ENCODE measurements at places on chromosomes 1 and 21. TPM values are rescaled to one million over a fixed set of nuclear protein-coding genes. Genes with fewer than 3 reads are reported as not detected.

- no peak for DNase-seq
Observed at GRCh38 chr1:107668762-107669161, 296.2 kb downstream of the VAV3 start.

The LMOD1 gene
- not detected for total RNA-seq

The KCNJ6 gene
- not detected for total RNA-seq

- no peak for DNase-seq
Observed at GRCh38 chr1:51576923-51577322, 40.0 kb upstream of the OSBPL9 start.

GRCh38 chr1:103783944-103784377 is 34.3 kb downstream of the AMY1C start:
- no peak for DNase-seq

The IGSF3 gene
- total RNA-seq = 0.96 TPM

The BATF3 gene
- total RNA-seq = 26.7 TPM

- no peak for DNase-seq
Observed at GRCh38 chr1:177255411-177255810, 84.7 kb downstream of the BRINP2 start.

DNA sequence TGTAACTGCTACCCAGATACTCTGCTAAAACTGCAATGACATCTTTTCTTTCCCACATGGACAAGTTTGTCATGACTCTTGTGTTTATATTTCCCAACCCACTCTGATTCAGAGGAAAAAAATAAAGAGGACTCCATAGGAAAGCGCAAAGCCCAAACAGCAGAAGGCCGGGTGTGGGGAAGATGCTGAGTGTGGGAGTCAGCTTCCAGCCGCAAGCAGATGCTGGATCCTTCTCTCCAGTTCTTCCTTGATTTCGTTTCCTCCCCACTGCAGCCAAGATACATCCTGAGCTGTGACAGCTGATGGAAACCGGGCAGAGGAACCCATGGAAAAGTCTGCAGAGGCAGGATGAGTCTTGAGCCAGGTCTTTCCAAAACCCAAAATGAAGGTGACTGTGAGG is 498.2 kb downstream of the PLPP3 start:
- no peak for DNase-seq

DNA sequence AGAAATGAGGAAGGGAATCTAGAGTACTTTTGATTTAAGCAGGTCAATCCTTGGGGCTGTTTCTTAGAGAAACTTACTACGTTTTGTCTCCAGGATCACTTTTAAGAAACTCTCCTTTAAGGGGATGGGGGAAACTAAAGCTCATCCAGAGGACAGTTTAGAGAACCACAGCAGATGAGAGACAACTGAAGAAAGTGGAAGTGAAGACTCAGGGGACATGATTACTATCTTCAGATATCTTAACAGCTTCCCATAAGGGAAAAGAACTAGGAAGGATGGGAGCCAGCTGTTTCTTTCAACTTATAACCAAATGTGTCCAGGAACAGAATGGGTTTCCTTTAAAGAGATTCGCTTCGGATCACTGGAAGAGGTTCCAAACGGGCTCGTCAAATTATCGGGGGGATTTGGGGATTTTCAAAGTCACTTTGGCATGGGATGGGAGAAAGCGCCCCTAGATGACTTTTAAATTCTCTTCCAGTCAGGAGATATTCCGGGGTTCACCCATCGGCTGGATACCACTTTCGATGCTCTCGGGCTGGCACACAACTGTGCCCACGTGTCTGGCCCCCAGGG is 1.2 kb downstream of the SCMH1 start:
- DNase-seq = no peak

The TP73 gene
- 0.20 TPM for total RNA-seq

DNA sequence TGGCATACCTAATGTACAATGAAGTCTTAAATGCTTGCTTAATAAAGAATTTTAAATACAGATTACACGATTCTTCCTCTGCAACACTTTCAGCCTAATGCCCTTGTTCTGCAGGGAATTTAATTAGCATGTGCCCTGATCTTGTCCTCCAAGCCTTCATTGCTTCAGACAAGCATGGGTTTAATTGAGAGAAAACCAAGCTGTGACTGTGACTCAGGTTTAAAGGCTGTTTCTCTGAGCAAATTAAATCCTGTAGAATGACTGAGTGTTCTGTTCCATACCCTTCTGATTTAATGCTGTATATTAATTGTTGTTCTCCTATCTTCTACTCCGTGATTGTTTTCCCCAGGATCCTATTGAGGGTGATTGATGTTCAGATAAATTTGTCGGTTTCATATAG is 269.0 kb upstream of the PRMT6 start:
- DNase-seq = no peak

The ABCG1 gene
- 27.8 TPM for total RNA-seq

Data from activated naive CD4-positive, alpha-beta T cell treated with anti-CD3 and anti-CD28 coated beads for 36 hours (primary cell).